ENCODE measurements at places on chromosomes 5 and 9. TPM values are rescaled to one million over a fixed set of nuclear protein-coding genes. Genes with fewer than 3 reads are reported as not detected.

GRCh38 chr9:18601026-18601425, 127.1 kb downstream of the ADAMTSL1 start:
- no peak for DNase-seq

The ANKRD31 gene
- total RNA-seq = 0.05 TPM

- DNase-seq = no peak
Measured at GRCh38 chr5:135740475-135740874, 94.0 kb upstream of the SLC25A48 start.

GRCh38 chr5:127445328-127445727, 72.1 kb upstream of the PRRC1 start:
- no peak for DNase-seq

The SLC36A3 gene
- not detected for total RNA-seq

DNA sequence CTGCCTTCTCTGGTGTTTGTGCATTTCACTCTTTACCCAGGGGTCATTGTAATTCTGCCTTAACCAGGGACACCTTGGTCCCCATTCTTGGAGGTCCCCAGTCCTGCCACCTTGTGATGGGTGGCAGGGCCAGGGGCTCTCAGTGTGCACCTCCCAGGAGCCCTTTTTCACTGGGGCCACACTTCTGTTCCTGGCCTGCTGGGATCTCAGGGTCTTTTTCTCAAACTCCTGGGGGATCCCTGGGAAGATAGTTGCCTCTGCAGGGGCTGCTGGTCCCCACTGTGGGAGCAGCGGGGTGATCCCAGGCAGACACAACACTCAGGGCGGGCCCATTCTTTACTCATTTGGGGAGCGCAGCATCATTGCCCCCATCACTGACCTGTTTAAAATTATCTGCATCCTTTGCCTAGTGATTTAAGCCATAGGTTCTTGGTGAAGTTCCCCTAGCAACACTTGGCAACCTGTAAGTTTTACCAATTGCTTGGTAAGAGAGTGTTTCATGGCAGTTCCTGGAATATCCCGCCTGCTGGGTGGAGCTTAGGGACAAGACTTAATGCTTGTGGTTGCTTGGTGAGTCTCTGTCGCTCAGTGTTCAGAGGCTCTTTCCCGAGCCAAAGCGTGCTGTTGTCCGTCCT, 15.7 kb downstream of the PHF2 start:
- no peak for DNase-seq

GRCh38 chr5:131749138-131749537, 47.7 kb downstream of the FNIP1 start:
- peak; percentile 16 for DNase-seq

DNA sequence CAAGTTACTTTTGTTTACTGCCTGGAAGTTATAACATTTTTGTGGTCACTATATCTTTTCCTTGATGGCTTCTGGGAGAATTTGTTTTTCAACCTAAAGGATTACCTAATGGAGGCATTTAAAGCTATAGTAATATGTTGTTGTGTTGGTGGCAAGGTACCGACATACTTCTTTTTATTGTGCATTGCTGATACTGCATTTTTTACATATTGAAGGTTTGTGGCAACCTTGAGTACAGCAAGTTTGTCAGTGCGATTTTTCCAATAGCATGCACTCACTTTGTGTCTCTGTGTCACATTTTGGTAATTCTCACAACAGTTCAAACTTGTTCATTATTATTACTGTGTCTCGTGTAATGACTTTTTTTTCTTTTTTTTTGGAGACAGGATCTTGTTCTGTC, 246.3 kb downstream of the LRRC70 start:
- no peak for DNase-seq

The CBY3 gene
- total RNA-seq = not detected

The NUP155 gene
- total RNA-seq = 55.4 TPM

- DNase-seq = no peak
Measured at GRCh38 chr9:134922932-134923240, 5.2 kb upstream of the FCN1 start.

GRCh38 chr9:84671586-84672521, 2.3 kb downstream of the NTRK2 start:
- DNase-seq = no peak

The HTR1A gene
- total RNA-seq = not detected

GRCh38 chr9:132486706-132487350, 76.8 kb downstream of the CFAP77 start:
- no peak for DNase-seq

DNA sequence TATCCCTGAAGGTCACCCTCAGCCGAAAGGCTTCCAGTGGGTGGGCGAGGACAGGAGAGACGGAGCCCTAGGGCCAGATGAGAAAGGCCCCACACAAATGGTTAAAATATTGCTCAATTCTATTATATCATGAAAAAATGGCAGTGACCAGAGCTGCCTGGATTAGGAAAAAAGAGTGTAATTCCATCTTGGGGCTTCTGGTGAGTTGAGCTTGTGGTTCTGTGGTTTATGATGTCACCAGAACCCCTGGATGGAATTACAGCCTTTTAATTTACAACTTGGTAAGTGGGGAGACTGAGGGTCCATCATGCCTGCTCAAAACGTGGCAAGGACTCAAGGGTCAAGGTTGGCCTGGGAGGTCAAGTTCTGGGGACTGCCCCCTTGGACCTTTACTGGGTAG, 55.5 kb upstream of the STC2 start:
- DNase-seq = no peak

- peak; percentile 17 for DNase-seq
Measured at GRCh38 chr5:140342896-140343295, 3.5 kb downstream of the HBEGF start.

DNA sequence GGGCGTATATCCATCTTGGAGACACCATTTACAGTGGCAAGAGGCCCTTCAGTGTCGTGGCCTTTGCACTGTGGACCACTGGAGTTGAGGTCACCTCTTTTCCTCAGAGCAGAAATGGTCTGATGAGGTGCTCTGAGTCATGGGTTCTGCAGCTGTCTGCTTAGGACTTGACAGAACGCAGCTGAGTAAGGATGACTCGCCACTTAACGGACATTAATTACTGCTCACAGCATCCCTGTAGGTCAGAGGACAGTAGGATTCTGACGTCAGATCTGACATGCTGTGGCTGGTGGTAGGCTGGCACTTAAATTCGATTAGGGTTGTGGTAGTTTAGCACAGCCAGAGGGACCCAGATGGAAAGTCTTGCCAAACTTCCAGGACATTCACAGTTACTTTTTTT, 479.4 kb downstream of the DMAC1 start:
- DNase-seq = peak; percentile 2

The TRIM7 gene
- total RNA-seq = 5.2 TPM

DNA sequence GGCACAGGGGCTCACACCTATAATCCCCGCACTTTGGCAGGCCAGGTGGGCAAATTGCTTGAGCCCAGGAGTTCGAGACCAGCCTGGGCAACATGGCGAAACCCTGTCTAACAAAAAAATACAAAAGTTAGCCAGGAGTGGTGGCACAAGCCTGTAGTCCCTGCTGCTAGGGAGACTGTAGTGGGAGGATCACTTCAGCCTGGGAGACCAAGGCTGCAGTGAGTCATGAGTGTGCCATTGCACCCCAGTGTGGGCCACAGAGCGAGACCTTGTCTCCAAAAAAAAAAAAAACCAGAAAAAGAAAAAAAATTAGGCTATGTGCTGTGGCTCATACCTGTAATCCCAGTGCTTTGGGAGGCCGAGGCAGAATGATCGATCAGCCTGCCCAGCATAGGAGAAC, 58.5 kb upstream of the EIF4EBP3 start:
- no peak for DNase-seq

The SPAAR gene
- 3.2 TPM for total RNA-seq

DNA sequence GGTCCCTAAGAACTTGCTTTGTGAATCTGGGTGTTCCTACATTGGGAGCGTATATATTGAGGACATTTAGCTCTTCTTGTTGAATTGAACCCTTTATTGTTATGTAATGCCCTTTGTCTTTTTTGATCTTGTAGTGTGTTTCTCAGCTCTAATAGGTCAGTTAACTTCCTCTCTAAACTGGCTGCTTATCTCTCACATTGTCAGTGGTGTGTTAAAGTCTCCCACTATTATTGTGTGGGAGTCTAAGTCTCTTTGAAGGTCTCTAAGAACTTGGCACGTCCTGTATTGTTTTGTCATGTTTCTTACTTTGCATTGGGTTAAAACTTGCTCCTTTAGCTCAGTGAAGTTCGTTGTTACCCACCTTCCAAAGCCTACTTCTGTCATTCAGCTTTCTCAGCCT, 36.2 kb downstream of the RIC1 start:
- DNase-seq = peak; percentile 44

GRCh38 chr9:117434566-117434965, 19.7 kb upstream of the ASTN2 start:
- no peak for DNase-seq

The C5orf52 gene
- not detected for total RNA-seq

The PCDHGC3 gene
- 19.4 TPM for total RNA-seq

The FBP2 gene
- total RNA-seq = not detected

- peak; percentile 32 for DNase-seq
Measured at GRCh38 chr5:32172923-32173266, 1.2 kb downstream of the GOLPH3 start.

DNA sequence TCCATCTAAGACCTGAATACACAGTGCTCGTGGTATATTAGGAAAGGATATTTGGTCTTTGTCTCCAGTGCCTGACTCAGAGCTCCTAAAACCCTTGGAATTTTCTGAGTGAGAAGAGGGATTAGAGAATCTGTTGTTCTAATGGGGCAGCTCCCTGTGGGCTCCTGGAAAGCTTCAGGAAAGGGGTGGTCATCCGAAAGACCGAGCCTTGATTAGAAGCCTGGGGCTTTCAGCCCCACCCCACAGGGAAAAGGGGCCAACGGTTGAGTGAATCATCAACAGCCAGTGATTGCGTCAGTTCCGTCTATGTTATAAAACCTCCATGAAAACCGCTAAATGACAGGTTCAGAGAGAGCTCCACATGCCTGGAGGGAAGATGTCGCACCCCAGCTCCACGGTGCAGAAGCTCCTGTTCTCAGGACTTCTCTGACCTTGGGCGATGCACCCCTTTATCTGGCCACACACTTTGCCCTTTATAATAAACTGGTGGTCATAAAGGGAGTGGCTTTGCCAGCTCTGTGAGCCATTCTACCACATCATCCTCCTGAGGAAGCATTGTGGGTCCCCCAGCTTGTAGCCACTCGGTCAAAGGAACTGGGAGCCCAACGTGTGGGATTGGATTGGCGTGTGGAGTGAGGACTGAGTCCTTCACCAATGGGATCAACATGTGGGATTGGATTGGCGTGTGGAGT, 71.0 kb upstream of the ICE1 start:
- DNase-seq = no peak

GRCh38 chr5:115033861-115034260, 135.8 kb downstream of the TRIM36 start:
- DNase-seq = no peak

GRCh38 chr5:140555747-140556312, 1.4 kb downstream of the SRA1 start:
- no peak for DNase-seq

GRCh38 chr5:64766941-64767340, 1.6 kb downstream of the SREK1IP1 start:
- no peak for DNase-seq

DNA sequence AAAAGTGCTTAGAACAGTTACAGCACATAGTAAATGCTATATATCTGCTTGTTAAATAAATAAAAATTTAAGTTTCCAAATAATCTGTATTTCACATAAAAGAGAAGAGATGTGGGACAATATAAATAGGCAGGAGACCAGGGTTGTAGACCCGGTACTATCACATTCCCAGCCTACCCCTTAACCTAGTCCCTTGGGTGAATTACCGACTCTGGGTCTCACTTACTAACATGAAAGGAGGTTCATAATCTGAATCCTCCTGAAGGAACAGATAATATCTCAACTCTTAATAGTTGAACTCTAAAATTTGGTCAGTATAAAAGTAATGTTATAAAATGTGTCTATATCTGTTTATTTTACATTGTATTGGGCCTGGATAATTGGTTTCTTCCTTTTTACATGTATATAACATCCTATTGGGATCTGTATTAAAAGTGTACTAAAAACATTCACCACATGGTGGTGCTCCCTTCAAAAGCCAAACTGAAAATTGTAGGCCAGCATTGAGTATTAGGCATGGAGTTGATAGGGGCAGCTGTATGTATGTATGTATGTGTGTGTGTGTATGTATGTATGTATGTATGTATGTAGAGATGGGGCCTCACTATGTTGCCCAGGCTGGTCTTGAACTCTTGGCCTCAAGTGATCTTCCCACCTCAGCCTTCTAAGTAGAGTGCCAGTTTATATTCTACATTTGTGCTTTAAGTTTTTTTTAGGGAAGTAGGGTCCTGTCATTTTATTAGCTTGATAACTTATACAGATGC, 64.2 kb upstream of the ABL1 start:
- peak; percentile 85 for DNase-seq

- DNase-seq = no peak
Measured at GRCh38 chr5:142301540-142301939, 23.3 kb downstream of the SPRY4 start.

DNA sequence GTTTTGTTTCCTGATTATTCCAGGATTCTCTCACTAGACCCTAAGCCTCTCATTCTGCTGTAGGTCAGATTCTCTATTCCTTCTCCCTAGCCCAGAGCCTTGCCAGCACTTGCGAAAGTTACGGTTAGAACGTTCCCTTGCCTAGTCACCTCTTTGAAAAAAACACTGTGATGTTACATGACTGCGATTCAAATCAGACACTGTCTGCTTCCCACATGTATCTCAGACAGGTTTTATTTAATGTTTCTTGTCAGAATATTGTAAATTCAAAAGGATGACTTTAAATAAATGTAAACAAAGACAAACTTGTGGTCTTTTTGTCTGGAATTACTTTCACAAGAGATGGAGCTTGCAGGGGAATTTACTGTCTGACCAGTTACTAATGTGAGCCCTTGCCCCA, 116.5 kb upstream of the OTULINL start:
- no peak for DNase-seq

The IRX2 gene
- 1.7 TPM for total RNA-seq

GRCh38 chr9:125440411-125440810, 178.8 kb downstream of the GAPVD1 start:
- no peak for DNase-seq

- DNase-seq = no peak
Measured at GRCh38 chr5:548256-548655, 24.0 kb upstream of the SLC9A3 start.

The TLR4 gene
- 184 TPM for total RNA-seq

DNA sequence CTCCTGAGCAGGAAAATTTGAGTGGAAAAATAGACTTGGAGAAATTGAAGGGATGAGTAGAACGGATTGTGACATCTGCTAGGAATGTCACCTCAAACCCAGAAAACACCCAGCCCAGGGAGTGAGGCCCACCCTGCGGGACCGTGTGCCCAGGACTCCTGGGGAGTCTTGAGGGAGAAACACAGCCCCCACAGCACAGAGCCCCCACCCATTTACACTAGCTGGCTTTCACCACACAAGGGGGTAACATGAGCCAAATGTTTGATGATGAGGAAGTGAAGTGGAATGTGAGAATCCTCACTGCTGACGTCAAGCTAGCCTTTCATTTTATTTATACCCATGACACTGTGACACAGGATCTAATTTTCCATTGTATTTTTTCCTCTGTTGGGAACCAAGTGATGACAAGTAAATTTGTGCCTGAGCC, 42.8 kb upstream of the PDE8B start:
- peak; percentile 31 for DNase-seq

Measured in dermis blood vessel endothelial cell (primary cell).